ENCODE measurements at places on chromosomes 13 and 19. TPM values are rescaled to one million over a fixed set of nuclear protein-coding genes. Genes with fewer than 3 reads are reported as not detected.

The POLRMT gene
- total RNA-seq, result 12.5 TPM

The SPACA4 gene
- total RNA-seq, result not detected

The ISOC2 gene
- 13.7 TPM for total RNA-seq

The TRPM4 gene
- total RNA-seq, result 4.7 TPM

The ZNF155 gene
- total RNA-seq, result 13.9 TPM

The GIPC3 gene
- not detected for total RNA-seq

The KISS1R gene
- not detected for total RNA-seq

The LGI4 gene
- total RNA-seq, result 14.2 TPM

The PRSS57 gene
- total RNA-seq, result not detected

The TSHZ3 gene
- 18.6 TPM for total RNA-seq

The PLEKHA4 gene
- 0.31 TPM for total RNA-seq

The CAPS gene
- total RNA-seq, result 7.0 TPM

The F10 gene
- total RNA-seq, result 0.62 TPM

The HPN gene
- not detected for total RNA-seq

The ACER1 gene
- total RNA-seq, result not detected

The HIF3A gene
- 6.4 TPM for total RNA-seq

The WDR62 gene
- total RNA-seq, result 0.78 TPM

The CGB2 gene
- not detected for total RNA-seq

The NAPA gene
- 26.8 TPM for total RNA-seq

The PCP2 gene
- total RNA-seq, result not detected

The PTPRH gene
- total RNA-seq, result 0.47 TPM

The ZFR2 gene
- total RNA-seq, result 6.2 TPM

The KLC3 gene
- total RNA-seq, result 0.16 TPM

The OLFM4 gene
- total RNA-seq, result 1.1 TPM

The ZNF649 gene
- total RNA-seq, result 39.0 TPM

The DACT3 gene
- total RNA-seq, result 14.5 TPM

The FXYD3 gene
- total RNA-seq, result not detected

The LRRC8E gene
- total RNA-seq, result not detected

The GARIN5A gene
- total RNA-seq, result 0.62 TPM

The RGL3 gene
- total RNA-seq, result not detected

The ZNF416 gene
- total RNA-seq, result 15.1 TPM

The ETV2 gene
- 1.1 TPM for total RNA-seq

The SRRM5 gene
- total RNA-seq, result not detected

The RFPL4A gene
- not detected for total RNA-seq

The SHISA2 gene
- 21.4 TPM for total RNA-seq

The NHLRC3 gene
- 51.8 TPM for total RNA-seq

The DCLK1 gene
- total RNA-seq, result 385 TPM

The GPR180 gene
- 10.6 TPM for total RNA-seq

The APLP1 gene
- total RNA-seq, result 179 TPM

The CACNG7 gene
- 10.9 TPM for total RNA-seq

The ERICH4 gene
- total RNA-seq, result not detected

The MYADM gene
- total RNA-seq, result 3.3 TPM

The GDF15 gene
- total RNA-seq, result not detected

The LILRB3 gene
- not detected for total RNA-seq

The DHDH gene
- total RNA-seq, result not detected
